ENCODE measurements at places on chromosomes 16 and 17. TPM values are rescaled to one million over a fixed set of nuclear protein-coding genes. Genes with fewer than 3 reads are reported as not detected.

DNA sequence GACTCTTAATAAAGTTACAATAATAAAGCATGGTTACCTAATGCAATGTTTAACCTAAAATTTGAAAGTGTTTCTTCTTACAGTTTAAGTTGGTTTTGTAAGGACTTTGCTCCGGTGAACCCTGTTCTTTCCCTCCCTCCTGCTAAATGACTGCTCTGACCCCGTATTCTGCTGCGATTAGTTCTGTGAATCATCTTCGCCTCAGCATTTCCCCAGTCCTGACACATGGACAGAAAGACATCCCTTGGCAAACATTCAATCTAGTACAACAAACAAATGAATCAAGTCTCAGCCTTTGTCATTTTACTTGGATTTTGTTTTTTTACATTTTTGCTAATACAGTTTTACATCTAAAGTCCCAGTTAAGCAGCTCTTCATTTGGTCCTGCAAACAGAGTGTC lies 15.4 kb downstream of the KCNJ2 start:
- no peak overlapping the region for H3K27ac ChIP-seq
- no peaks in the 10 kb centered on the region for H3K4me1 ChIP-seq
- no peaks in the 10 kb centered on the region for H3K27me3 ChIP-seq
- H3K4me3 ChIP-seq, result no peak overlapping the region
- H3K36me3 ChIP-seq, result no peaks in the 10 kb centered on the region
- no peak for DNase-seq

DNA sequence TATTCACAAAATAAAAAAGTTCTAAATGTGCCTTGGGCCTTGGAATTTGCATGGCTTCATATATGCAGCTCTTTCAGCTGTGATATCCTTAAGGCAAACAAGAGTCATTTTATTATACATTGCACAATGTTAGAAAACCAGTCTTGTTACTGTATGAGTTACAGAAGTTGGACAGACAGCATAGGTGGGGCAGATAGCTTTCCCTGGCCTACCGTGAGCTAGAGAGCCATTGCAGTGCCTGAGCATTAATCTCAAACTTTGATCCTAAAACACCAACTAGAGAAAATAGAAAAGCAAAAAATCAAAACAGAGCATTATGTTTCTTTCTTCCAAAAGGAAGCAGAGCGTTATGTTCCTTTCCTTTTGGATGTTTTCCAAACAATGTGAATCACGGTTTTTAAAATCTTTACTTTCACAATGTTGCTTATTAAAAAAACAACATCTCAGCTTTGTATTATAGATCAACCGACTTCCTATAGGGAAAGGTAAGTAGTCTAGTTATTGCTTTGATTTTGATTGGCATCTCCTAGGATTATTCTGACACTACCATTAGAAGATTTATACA lies 32.2 kb downstream of the ARHGAP44 start:
- no peaks in the 10 kb centered on the region for H3K36me3 ChIP-seq
- no peak overlapping the region for H3K27ac ChIP-seq
- H3K4me1 ChIP-seq, result peaks cover 5% of the 10 kb centered on the region
- no peaks in the 10 kb centered on the region for H3K27me3 ChIP-seq
- DNase-seq, result no peak

- H3K27ac ChIP-seq, result no peak overlapping the region
- no peak for DNase-seq
- peaks cover 99% of the 10 kb centered on the region for H3K36me3 ChIP-seq
- no peak overlapping the region for H3K4me3 ChIP-seq
Observed at GRCh38 chr16:56382901-56383355, 42.4 kb downstream of the AMFR start.

DNA sequence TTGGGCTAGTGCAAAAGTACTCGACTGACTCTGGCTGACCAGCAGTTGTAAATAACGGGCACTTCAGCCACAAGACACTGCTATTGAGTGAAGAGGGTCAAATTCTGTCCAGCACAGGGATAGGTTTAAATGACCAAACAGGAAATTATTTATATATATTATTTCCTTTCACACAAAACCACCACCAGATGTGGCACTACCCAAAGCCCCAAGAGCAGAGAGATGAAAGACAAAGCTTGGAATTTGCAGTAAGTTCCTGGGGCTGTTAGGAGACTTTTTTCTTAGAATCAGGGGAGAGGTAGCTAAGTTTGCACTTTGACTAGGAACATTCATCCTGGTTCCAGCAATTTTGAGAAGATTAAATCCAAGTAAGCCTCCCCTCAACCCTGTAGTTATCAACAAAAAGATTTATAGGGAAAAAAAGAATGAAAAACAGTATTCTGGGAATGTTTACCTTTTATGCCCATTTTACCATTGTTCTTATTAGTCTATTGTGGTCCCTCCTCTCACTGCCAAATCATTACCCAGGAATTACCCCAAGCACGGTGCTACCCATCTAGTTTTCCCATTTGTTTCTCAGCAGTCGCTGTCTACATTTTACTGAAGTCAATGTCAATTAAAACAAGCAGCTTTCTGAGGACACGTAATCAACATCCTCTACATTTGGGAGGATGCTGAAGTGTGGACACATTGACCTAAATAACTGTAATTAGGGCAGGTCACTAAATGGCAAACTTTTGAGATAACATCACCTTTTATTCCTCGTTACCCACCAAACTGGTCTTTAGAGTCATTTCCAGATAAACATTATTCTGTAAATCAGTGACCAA lies 43.5 kb downstream of the GRB7 start:
- H3K27me3 ChIP-seq, result peaks cover 10% of the 10 kb centered on the region
- H3K4me1 ChIP-seq, result peaks cover 7% of the 10 kb centered on the region
- H3K4me3 ChIP-seq, result no peak overlapping the region
- H3K36me3 ChIP-seq, result no peaks in the 10 kb centered on the region
- H3K27ac ChIP-seq, result no peak overlapping the region

GRCh38 chr16:81632392-81633146 lies 146.5 kb upstream of the PLCG2 start:
- H3K4me3 ChIP-seq, result no peak overlapping the region
- H3K27me3 ChIP-seq, result no peaks in the 10 kb centered on the region
- peak; percentile 49 for DNase-seq
- peaks cover 21% of the 10 kb centered on the region for H3K4me1 ChIP-seq
- peaks cover 4% of the 10 kb centered on the region for H3K36me3 ChIP-seq

- DNase-seq, result peak; percentile 86
- H3K4me1 ChIP-seq, result peaks cover 41% of the 10 kb centered on the region
- H3K27ac ChIP-seq, result peak overlapping the region; percentile 99
- H3K36me3 ChIP-seq, result peaks cover 16% of the 10 kb centered on the region
Observed at GRCh38 chr17:57986841-57987580, 1.0 kb downstream of the VEZF1 start.

- H3K27ac ChIP-seq, result no peak overlapping the region
- H3K36me3 ChIP-seq, result no peaks in the 10 kb centered on the region
- DNase-seq, result peak; percentile 91
Observed at GRCh38 chr17:67491009-67491680, 114.1 kb downstream of the PITPNC1 start.

- DNase-seq, result peak; percentile 56
- H3K27ac ChIP-seq, result peak overlapping the region; percentile 94
- H3K4me3 ChIP-seq, result peak overlapping the region; percentile 7
- H3K27me3 ChIP-seq, result no peaks in the 10 kb centered on the region
Observed at GRCh38 chr16:75065149-75065505, 51.5 kb downstream of the LDHD start.

DNA sequence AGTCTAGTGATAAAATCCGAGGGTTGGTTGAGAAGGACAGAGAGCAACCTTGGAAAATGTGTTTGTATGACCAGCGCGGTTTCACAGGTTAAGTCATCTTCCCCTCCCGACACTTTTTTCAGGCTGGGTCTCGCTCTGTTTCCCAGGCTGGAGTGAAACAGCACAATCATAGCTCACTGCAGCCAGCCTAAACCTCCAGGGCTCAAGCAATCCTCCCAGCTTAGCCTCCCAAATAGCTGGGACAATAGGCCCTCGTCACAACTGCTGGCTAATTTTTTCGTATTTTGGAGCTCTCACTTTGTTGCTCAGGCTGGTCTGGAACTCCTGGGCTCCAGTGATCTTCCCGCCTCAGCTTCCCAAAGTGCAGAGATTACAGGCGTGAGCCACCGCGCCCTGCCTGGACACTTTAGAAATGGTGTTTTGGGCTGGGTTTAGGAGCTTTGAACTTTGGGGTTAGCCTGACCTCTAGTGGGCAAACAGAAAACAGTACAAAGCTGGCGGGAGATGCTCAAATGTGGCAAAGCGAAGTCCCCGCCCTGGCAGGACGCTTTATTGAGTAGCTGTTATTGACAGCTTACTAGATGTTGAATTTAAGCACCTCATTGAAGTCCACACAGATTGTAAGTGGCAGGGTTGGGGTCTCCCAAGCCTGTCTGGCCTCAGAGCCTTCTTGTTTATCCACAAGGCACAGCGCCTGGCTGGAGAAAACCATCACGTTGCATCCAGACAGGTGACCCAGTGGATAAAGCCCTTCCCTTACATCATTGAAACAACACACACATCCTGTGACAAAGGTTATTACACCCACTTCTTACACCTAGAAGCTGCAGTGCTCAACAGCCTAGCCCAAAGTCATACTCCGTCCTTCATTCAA lies 34.7 kb upstream of the RBBP6 start:
- H3K4me3 ChIP-seq, result no peak overlapping the region
- H3K27me3 ChIP-seq, result no peaks in the 10 kb centered on the region
- H3K36me3 ChIP-seq, result no peaks in the 10 kb centered on the region

GRCh38 chr16:82655720-82656490 lies 29.1 kb downstream of the CDH13 start:
- H3K27ac ChIP-seq, result no peak overlapping the region
- no peaks in the 10 kb centered on the region for H3K27me3 ChIP-seq
- H3K36me3 ChIP-seq, result no peaks in the 10 kb centered on the region

GRCh38 chr16:1989209-1990100 lies at the start of gene SYNGR3:
SYNGR3 (plus strand) TSS chr16:1989970; CDS start chr16:1990103, 133 bp downstream.
- peaks cover 35% of the 10 kb centered on the region for H3K27me3 ChIP-seq
- no peak for DNase-seq
- peaks cover 20% of the 10 kb centered on the region for H3K36me3 ChIP-seq
- peaks cover 60% of the 10 kb centered on the region for H3K4me1 ChIP-seq
- no peak within 1 kb of the TSS for H3K27ac ChIP-seq

- no peak overlapping the region for H3K27ac ChIP-seq
- H3K4me3 ChIP-seq, result no peak overlapping the region
- no peaks in the 10 kb centered on the region for H3K27me3 ChIP-seq
Observed at GRCh38 chr16:55698331-55698730, 42.5 kb downstream of the SLC6A2 start.

DNA sequence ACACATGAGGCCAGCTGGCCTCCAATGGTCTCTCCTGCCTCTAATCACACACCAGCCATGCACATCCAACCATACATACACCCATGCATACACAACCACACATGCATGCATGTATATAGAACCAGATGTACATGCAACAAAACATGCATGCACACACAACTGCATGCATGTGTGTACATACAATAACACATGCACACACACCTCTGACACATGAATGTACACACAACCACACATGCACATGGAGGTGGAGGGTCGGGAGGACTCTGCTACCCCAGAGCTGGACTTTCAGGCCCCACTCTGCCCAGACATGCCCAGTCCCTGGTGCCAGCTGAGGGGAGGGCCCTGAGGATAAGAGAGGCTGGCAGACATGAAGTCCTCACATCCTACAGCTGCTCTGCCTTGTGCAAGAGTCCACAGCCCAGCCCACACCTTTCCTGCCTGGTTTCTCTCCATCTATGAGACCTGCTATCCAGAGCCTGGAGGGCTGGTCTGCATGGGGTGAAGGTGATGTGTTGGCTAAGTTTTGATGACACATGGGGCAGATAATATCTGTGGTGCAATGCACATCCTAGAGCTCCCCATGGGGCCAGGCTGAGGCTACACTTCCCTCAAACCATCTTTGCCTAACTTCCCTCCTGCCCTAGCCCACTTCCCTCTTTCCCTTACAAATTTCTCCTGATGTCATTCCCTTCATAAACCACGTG lies 50.9 kb upstream of the SDK2 start:
- H3K4me1 ChIP-seq, result no peaks in the 10 kb centered on the region
- no peaks in the 10 kb centered on the region for H3K36me3 ChIP-seq
- H3K27me3 ChIP-seq, result no peaks in the 10 kb centered on the region
- no peak overlapping the region for H3K27ac ChIP-seq
- no peak for DNase-seq

DNA sequence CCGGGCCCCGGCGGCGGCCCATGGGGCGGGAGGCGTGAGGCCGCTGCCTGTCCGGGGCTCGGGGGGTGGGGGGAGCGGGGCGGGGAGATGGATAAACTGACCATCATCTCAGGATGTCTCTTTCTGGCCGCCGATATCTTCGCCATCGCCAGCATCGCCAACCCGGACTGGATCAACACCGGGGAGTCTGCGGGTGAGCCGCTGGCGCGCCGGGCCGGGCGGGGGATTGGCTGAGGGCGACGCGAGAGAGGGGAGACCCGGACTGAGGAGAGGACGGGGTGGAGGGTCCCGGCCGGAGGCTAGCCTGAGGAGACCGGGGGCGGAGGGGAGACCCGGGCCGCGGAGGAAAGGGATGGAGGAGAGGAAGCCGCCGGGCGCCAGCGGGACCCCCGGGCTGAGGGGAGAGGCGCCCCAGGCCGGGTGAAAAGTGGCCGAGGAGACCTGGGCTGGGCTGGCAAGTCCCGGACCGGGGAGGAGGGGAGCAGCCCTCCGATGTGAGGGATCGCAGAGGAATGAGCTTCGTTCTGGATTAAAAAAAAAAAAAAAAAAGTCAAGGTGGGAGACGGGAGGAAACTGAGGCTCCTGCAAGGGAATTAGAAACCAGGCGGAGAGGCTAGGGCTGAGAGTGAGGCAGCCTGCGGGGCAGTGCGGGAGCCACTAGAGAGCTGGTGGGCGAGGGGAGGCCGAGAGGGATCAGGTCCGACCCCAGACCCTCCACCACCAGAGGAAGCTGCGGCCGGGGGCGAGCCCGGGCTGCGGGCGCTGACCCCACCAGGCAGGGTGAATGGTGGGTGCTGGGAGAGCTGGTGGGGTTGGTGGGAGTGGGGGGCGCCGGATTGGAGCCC lies 526 bp downstream of the MOSMO start:
- peaks cover 13% of the 10 kb centered on the region for H3K4me1 ChIP-seq
- H3K27me3 ChIP-seq, result no peaks in the 10 kb centered on the region
- peak overlapping the region; percentile 97 for H3K4me3 ChIP-seq
- H3K27ac ChIP-seq, result peak overlapping the region; percentile 94
- DNase-seq, result peak; percentile 60

GPR139 gene
- not detected for polyA plus RNA-seq

GRIN2A gene
- 0.06 TPM for polyA plus RNA-seq

TCAP gene
- 14.1 TPM for polyA plus RNA-seq

KIF19 gene
- polyA plus RNA-seq, result 0.62 TPM

RUSF1 gene
- polyA plus RNA-seq, result 47.5 TPM

TRAPPC2L gene
- polyA plus RNA-seq, result 57.6 TPM

TBC1D28 gene
- not detected for polyA plus RNA-seq

CES4A gene
- 16.5 TPM for polyA plus RNA-seq

TP53TG3 gene
- not detected for polyA plus RNA-seq

GPR179 gene
- 0.06 TPM for polyA plus RNA-seq

TMEM238L gene
- 2.2 TPM for polyA plus RNA-seq

TRIM16 gene
- 70.9 TPM for polyA plus RNA-seq

KRT33B gene
- polyA plus RNA-seq, result not detected

TSPOAP1 gene
- 8.9 TPM for polyA plus RNA-seq

All from stomach (tissue), 19 donors.